ENCODE measurements at places on chromosomes 13 and 19.

GRCh38 chr13:110438211-110438610, 123.3 kb downstream of the RAB20 start:
- no peak for DNase-seq

GRCh38 chr13:43865892-43866291, 13.6 kb downstream of the CCDC122 start:
- DNase-seq, result no peak

DNA sequence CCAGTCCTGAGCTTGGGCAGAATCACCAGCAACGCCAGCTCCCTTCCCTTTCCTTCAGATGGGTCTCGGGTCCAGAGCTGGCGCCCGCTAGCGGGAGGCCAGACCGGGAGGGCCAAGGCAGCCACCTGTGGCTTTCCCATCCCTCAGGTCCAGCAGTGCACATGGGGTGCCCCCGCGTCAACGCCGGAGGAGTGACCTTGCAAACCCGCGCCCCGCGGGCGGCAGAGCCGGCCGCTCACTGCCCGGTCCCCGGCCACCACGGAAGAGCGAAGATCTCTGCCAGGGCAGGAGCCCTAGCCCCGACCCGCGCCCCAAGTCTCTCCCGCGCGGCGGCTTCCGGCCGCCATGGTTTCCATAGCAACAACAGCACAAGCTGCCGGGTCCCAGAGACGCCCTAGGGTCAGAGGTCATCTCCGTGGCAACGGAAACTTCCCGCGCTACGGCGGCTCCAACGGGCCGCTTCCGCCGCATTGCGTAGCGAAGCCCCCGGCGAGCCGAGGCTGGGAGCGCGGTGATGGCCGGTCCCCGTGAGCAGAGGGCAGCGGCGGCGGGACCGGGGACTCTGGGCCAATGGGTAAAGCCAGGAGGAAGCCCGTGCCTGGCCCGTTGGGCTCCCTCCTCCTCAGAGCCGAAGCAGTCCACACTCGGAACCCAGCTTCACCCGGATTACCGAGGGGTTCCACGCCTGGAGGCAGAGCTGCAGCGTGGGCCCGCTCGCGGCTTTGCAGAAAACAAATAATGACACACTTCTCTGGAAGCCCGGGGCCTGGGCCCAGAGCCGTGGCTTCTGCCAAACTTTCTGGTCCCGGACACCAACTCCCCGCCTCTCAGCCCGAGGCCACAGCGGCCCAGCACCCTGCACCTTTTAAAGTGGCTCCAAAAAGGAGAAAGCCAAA, 7.4 kb downstream of the FGF14 start:
- no peak for DNase-seq

DNA sequence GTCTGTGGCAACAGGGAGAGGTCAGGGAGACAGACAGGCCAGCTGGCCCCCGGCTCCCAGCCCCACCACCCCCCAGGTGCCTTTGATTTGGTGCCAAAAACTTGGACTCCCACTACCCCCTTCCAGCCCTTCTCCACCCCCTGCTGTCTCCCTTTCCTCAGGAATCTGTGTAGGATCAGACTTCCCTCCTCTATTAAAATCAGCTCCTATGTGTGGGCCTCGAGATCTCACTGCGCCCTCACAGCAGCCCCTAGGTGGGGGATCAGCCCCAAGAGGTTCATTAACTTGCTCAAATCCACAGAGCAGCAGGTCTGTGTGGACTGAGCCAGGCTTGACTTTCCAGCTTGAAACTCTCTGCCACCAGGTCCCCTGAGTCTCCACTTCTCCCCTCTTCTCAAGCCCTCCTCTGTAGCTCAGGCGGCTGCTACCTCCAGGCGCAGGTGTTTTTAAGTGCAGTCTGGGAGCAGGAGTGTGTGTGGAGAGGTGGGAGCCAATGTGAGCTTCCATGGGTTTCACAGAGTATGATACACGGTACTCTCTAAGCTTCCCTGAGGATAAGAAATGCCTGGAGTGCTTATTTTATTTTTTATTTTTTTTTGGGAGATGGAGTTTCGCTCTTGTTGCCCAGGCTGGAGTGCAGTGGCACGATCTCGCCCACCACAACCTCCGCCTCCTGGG, 1.7 kb downstream of the GAPDHS start:
- DNase-seq, result no peak

DNA sequence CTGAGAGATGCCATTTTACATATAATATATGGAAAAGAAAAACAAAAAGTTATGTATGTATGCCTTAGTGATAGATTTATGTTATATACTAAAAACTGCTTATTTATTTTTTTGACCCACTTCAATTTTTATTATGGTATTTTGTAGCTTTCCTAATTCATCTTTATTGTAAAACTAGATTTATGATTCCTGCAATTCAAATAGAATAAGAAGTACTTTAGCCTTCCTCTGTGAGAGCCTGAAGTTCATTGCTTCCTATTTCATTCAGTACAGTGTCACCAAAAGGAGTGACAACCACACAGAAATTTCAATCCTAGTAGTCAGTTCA, 158.1 kb downstream of the RGCC start:
- no peak for DNase-seq

GRCh38 chr13:44498969-44499368, 77.2 kb downstream of the TSC22D1 start:
- DNase-seq, result no peak

All from HepG2 (cell line).